ENCODE measurements at places on chromosomes 12 and 14. TPM values are rescaled to one million over a fixed set of nuclear protein-coding genes. Genes with fewer than 3 reads are reported as not detected.

P2RX7 gene
- 4.8 TPM for total RNA-seq

MORN3 gene
- total RNA-seq = not detected

SLC6A12 gene
- total RNA-seq = 0.28 TPM

TAPBPL gene
- 27.5 TPM for total RNA-seq

TMEM119 gene
- total RNA-seq = 0.95 TPM

SERPINA3 gene
- total RNA-seq = 80.9 TPM

C14orf93 gene
- total RNA-seq = 8.9 TPM

ZDHHC22 gene
- 1.1 TPM for total RNA-seq

TAS2R50 gene
- total RNA-seq = 1.8 TPM

OR4K13 gene
- total RNA-seq = not detected

SSTR1 gene
- under 0.01 TPM for total RNA-seq

RFLNA gene
- total RNA-seq = 0.83 TPM

NGB gene
- 3.5 TPM for total RNA-seq

AQP6 gene
- total RNA-seq = 0.83 TPM

KLRC4 gene
- total RNA-seq = 0.54 TPM
